ENCODE measurements at places on chromosomes 1 and 21.

DNA sequence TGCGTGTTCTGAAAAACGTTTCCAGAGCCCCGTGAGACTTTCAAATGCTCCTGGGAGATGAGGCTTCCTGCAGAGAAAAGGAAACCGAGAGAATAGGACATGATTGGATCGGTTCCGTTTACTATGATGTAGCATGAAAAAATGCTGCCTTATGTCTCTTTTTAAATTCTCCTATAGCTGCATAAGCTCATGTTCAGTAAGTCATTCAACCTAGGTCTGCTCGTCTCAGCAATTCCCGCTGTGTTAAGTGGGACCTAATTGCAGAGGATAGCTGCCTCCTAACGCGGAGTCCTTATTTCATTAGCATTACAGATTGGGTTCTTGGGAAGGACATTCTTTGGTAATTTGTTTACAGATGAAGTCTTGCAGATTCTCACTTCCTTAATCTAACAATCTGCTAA, 165.3 kb downstream of the GALNT2 start:
- no peak for DNase-seq

- no peak for DNase-seq
These were observed 246.9 kb upstream of the IRF2BP2 start for GRCh38 chr1:234856845-234857245.

DNA sequence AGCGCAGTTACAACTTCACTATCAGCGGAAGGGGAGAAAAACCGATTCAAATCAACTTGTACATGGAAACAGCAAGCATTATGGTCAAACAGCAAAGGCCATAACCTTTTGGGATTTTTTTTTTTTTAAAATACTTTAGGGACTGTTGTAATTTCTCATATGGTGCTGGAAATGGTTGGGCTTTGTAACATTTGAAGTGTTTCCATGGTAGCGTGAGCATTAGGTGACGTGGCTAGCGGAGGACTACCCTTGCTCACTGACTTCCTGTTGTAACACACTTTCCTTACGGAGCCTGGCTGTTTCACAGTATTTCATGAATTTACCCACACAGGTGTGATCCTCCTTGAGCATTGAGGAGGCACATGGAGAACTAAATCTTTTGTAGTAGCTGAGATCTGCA, 269.5 kb downstream of the TM2D1 start:
- no peak for DNase-seq

- DNase-seq, result no peak
These were observed 1.9 kb downstream of the TAGLN2 start for GRCh38 chr1:159923203-159924024.

DNA sequence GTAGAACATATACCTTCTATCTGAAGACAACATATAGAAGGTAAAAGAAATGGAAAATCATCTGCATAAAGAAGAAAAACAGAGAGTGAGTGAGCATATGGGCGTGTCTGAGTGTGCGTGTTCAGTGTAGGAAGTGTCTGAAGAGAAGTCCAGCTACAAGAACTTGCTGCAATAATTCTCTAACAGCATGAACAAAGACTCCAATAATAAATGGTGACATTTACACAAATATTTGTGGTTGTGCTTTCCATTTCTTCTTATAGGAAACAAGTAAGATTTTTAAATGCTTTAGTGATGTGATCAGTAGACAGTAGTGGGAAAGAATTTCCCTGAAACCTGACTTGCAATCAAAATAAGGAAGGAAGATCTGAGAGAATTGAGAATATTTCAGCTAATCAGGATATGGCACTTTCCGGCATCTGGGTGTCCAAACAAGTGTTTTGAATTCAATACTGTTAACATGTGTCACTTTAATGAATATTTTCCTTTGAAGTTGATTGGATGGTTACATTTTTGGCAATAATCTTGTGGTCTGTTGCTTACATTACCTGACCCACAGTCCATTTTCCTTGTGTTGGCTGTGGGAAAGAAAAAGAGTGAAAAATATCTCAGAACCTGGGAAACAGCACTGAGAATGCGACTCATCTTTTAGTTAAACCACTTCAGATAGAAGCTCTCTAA, 154.0 kb downstream of the TGFB2 start:
- DNase-seq, result no peak

GRCh38 chr1:39431927-39432326, 59.5 kb upstream of the BMP8A start:
- no peak for DNase-seq

- DNase-seq, result no peak
These were observed 106.2 kb downstream of the UCK2 start for GRCh38 chr1:165933446-165934170.

- DNase-seq, result no peak
These were observed 328 bp downstream of the UQCRHL start for GRCh38 chr1:15807121-15807520.

- no peak for DNase-seq
These were observed 13.4 kb downstream of the ZCCHC17 start for GRCh38 chr1:31310198-31310597.

DNA sequence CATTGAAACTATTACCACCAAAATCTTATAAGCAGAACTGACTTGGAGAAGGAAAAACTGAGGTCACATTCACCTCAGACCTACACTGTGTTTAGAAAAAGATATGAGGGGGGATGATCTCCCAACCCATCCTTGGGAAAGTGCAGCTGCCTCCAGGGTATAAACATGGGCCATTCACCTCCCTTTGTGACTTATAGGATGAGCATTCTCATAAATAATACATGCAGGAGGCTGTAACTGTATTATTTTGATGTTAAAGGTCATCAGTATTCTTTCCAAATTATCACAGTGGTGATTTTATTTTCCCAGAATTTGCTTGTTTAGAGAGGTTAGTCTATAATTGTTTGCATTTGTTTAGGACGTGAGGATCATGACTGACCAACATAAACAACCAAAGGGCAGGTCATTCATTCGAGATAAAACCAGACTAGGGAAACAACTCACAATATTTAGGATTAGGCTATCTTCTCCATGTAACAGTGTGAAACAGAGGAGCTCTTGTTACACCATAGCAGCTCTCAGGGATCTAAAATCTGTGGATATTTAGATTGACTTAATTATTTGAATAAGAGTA, 109.2 kb upstream of the NR5A2 start:
- DNase-seq, result no peak

DNA sequence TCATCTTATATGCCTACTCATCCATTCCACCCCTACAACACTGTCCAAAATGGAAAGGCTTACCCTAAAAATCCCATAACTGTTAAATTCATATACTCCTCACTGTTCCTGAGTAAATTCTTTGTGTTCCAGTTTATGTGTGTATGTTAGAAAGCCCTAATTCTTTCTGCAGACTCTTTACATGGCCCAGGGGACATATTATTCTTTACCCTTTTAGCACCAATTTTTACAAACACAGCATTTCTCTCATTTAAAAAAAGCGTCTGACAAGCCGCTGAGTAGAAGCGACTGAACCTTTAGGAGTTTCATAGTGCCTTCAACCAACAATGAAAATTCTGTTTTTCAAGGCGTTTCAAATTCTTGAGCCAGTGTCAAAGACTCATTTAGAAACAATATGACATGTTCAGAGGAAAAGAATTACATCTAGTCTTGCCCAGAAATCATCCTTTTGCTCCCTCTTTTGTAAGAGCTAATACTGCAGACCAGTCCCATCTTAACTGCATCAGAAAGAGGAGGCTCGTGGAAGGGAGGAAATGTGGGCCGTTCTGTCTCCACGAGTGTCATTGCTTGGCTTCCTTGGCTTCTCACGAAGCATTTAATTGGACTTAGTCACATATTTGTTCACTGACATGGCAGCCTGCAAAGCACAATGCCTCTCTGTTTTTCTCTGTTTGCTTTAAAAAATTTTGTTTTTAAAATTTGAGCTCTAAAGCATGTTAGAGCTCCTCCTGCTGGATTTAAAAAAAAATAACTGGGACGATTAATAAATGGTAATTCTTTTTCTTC, 21.3 kb upstream of the C1orf105 start:
- DNase-seq, result peak; percentile 72

- DNase-seq, result no peak
These were observed 14.6 kb downstream of the RIPK4 start for GRCh38 chr21:41752231-41752681.

DNA sequence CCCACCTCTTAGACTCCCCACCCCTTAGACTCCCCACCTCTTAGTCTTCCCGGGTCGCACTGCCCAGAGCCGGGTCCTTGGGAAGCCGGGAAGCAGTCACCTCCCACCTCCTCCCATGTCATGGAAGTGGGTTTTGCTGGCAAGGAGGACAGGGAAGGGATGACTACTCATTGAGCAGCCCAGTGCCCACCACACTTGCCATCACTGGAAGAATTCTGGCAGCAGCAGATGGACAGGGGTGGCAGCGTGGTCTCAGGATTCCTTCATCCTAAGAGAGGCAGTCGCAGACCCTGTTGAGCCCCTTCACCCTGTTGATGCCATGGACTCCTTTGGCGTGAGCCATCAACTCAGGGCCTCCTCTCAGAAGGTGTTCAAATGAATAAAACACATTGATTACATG, 140.8 kb downstream of the PGBD5 start:
- DNase-seq, result no peak

- DNase-seq, result no peak
These were observed 120.9 kb upstream of the PRDX6 start for GRCh38 chr1:173356191-173356762.

GRCh38 chr1:54604572-54605370, 18.6 kb downstream of the FAM151A start:
- no peak for DNase-seq

DNA sequence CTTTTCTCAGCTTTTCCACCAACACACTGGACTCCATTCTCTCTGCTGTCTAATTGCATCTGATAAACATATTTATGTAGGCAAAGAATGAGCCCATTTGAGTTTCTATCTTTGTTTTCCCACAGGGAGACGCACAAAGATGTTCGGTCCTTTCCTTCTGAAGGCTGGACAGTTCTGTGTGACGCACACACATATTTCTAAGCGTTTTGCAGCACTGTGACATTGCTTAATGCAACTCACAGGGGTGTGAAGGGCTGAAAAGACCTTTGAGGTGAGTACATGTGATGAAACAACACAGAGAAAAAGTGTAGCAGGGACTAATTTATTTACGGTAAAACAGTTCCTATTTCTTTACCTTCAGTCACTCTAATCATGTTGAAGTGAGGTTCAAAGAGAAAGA, 323.1 kb upstream of the RUNX1 start:
- DNase-seq, result no peak

DNA sequence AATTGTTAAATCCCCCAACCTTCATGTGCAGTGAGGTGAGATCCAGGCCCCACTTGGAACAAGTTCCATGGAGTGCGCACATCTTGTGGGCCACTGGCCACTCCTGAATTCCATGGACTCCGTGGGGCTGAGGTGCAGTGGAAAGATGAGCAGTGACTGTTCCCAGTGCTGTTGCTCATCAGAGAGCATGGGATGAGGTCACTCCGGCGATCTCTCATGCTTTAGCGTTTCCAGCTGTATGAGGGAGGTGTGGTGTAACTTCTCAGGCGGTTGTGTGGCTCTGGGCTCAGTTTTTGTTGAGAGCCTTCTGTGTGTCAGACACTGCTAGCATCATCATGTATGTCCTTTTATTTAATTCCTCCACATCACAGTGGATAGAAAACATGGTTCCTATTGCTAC, 96.2 kb downstream of the GALNT2 start:
- no peak for DNase-seq

DNA sequence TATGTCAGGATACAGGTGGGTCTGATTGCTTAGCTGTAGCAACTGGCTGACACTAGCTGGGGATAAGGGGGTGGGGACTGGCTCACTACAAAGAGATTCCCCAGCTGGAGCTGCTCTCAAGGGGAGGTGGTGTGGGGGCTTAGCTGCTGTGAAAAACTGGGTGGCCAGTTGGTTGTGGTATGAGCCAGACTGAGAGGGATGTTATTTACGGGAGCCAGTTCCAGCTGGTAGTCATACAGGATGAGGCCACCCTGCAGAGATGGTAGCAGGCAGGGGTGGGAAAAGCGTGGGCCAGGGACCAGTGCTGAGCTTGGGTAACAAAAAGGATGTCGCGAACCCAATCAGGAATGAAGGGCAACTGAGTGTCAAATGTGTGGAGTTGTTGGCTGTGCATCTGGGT, 204.0 kb upstream of the C21orf91 start:
- DNase-seq, result no peak

GRCh38 chr1:150558303-150558704, 9.1 kb downstream of the ADAMTSL4 start:
- no peak for DNase-seq

- DNase-seq, result peak; percentile 83
These were observed 148.7 kb downstream of the HHAT start for GRCh38 chr1:210477328-210477924.

DNA sequence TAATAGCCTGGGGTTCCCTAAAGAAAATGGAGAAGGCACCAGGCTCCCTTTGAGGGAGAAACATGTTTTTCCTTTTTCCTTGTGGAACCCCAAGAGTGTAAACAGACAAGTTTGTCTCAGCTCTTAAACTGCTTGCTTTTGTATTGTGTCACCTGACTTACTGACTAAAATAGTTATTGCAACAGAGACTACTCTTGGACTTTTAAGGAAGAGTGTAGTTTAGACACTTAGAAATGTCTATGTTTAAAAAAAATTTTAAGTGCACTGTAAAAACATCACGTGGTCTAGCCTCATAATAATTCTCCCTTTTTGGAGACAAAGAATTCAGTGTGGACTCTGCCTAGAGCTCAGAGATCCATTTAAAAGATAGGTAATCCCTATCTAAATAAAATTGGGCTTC, 141.1 kb downstream of the TRIM33 start:
- DNase-seq, result no peak

Data from G401 (cell line).